ENCODE measurements at places on chromosomes 6 and 20.

GRCh38 chr6:20877008-20877937 lies 343.0 kb downstream of the CDKAL1 start:
- DNase-seq, result peak; percentile 80

DNA sequence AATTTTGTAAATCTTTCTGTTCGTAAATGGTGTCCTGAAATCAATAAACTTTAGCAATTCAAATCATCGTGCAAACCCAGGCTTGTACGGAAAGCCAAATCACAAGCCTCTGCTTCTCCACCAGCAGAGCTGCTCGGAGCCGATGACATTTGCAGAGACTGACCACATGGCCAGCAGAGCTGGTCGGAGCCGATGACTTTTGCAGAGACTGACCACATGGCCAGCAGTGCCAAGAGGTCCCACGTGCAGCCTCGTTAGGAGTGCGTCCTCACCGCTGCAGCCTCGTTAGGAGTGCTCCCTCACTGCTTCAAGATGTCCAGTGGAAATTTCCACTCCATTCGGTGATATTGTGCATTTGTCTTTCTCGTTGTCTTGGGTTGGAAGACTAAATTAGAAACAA lies 28.5 kb downstream of the SMOC2 start:
- DNase-seq, result no peak

DNA sequence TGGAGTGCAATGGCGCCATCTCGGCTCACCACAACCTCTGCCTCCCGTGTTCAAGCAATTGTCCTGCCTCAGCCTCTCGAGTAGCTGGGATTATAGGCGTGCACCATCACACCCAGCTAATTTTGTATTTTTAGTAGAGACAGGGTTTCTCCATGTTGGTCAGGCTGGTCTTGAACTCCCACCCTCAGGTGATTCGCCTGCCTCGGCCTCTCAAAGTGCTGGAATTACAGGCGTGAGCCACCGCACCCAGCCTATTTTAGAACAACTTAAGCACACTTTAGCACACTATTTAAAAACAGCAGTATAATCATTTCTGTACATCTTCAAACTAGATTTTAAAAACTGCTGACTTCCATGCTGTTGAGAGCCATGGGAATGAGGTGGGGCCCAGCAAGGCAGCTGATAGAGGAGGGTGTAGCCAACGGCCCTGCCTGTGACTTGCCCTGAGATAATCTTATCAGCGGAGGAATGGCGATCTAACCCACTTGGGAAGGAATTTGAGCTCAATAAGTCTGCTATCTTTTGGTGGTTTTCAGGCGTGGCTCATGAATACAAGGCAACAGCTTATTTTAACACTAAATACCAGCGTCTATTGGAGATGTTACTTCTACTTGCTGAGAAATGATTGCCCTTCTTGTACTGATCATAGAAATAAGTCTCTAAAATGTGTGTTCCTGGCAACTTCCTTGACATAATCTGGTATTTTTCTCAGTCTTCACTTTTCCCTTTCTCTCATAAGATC lies 12.1 kb downstream of the ZDHHC14 start:
- no peak for DNase-seq

GRCh38 chr6:35759426-35759825 lies 17.0 kb upstream of the CLPSL2 start:
- no peak for DNase-seq

- DNase-seq, result no peak
Measured at GRCh38 chr6:123518441-123519188, 118.1 kb downstream of the TRDN start.

DNA sequence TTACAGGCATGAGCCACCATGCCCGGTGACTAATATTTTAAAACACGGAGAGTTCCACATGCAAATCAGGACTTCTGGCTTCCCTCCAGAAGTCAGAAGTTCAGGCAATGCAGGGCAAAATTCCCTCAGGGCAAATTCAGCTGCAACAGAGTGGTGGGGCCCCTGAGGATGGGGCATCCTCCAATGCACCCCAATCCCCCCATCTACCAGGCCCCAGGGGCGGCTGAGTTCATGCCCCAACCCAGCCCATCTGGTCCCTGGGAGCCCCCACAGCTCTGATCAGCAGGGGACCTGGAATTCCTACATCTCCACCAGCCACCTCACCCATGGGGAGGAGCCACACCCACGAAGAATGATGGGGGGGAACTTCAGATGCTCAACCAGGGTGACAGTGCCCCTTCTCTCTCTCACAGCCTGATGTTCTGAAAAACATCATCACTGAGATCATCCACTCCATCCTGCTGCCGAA lies 22.6 kb downstream of the BPIFB1 start:
- no peak for DNase-seq

GRCh38 chr20:45235995-45236394 lies 14.8 kb downstream of the SEMG2 start:
- no peak for DNase-seq

DNA sequence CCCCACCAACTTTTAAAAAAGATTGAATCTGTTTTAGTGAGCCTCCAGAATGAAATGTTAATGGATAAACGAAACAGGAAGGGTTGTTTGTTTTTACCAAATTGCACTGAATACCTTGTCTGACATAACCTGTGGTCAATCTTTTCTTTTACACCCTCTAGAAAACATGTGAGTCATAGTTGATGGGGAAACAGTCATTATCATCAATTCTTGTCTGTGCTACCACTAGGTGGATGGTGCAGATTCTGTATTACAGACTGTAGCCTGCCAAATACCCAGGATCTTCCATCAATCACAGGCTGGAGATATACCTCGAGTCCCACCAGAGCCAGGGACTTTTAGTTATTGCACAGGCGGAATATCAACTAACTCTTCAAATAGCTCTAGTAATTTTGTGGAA lies 29.5 kb upstream of the PKIB start:
- no peak for DNase-seq

- DNase-seq, result no peak
Measured at GRCh38 chr6:130776287-130776925, 50.8 kb upstream of the SMLR1 start.

- DNase-seq, result no peak
Measured at GRCh38 chr6:105740946-105741645, 338.2 kb upstream of the PREP start.

DNA sequence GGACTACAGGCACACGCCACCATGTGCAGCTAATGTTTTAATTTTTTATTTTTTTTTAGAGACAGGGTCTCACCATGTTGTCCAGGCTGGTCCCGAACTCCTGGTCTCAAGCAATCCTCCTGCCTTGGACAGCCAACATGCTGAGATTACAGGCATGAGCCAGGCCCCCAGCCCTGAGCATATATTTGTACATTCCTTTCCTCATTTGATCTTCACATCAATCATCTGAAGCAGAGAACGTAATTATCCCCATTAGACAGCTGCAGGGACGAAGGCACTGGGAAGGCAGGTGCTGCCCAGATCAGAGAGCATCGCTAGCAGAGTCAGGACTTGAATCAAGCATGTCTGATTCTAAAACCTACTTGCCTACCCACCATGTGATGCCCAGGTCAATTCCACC lies 41.0 kb upstream of the SIRPA start:
- no peak for DNase-seq

DNA sequence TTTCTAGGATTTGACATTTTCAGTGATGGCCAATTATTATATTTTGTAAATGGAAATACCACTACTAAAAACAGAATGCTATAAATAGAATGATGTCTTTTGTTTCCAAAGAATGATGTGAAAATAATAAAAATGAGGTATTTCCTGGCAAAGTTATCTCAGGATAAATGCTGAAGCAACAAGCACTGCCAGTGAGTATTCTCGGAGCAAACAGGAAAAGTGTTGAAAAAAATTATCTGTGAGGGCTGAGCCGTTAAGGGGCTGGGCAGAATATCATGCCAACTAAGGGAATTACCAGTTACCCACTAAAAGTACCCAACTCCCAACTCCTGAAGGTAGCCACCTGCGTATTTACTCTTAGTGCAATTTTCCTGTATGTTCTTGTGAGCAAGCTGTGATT lies 23.6 kb upstream of the SCAF8 start:
- DNase-seq, result no peak

DNA sequence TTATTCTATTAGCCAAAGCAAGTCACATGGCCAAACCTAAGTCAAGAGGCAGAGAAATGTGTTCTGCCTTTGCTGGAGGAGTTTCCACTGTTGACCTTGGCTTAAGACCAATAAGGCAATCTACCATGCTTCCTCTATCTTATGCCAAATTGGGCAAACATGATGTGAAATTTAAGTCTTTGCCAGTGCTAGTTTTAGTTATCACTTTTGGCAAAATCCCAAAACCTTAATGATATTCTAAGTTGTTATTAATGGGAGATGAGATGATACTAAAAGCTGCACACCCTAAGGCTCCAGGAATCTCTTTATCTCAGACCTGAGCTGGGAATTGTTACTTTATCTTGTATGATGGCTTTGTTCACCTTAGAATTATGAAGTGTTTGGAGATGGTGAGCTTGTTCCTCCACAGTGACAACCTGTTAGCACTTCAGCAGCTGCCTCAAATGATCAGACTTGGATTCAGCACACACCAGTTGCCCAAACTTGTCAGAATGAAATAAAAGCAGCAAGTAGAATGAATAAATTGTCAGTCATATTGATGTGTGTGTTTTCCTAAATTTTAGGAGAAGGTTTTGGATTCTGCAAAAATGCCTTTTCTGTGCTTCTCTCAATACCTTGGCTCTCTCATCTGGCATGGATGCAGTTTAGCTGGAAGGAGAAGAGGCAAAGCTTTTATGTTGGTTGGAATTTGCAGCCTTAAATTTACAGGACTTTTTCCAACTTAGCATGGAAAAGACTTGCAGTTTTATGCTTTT lies 49.3 kb downstream of the RIN2 start:
- DNase-seq, result no peak

DNA sequence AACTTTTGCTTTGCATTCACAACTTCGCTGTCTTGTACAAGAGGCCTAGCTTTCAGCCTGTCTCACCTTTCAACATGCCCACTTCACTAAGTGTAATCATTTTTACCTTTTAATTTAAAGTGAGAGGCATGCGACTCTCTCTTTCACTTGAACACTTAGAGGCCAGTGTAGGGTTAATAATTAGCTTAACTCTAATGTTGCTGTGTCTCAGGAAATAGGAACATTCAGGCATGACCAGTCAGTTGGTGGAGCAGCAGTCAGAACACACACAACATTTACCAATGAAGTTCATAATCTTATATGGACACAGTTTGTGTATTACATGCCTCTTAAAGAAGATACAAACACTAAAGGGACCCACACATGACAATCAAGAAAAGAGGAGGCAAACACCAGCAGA lies 47.6 kb downstream of the HTR1B start:
- no peak for DNase-seq

DNA sequence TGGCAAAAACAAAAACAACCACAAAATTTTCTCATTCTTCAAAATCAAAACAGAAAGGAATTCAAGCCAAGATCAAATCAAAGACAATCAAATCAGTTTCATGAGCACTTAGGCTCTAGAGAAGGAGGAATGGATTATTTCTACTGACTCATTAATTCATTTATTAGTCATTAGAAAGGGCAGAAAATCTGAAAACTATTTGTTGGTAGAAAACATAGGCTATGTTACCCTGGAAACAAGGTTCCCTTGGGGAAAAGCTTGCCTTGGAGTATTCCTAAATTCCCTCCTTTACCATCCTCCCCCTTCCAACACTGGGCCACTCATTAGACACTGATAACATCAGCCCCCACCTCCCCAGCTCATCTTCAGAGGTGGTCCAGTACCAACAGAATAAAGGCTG lies 17.5 kb downstream of the KIF16B start:
- DNase-seq, result no peak

DNA sequence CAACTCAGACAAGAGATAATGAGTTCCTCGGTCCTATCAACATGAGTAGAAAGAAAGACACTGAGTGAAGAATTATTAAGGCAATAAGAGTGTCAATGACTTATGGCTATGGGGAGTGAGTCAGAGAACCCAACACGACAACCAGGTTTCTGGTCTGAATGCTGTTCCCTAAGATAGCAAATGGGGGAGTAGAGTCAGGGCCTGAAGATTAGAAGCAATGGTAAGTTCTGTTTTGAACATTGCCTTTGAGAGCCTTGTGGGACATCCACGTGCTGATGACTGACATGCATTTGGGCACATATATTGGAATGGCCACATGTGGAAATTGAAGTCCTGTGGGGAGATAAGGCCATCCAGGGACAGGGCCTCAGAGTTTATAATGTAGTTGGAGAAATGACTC lies 254.4 kb upstream of the TCF21 start:
- no peak for DNase-seq

DNA sequence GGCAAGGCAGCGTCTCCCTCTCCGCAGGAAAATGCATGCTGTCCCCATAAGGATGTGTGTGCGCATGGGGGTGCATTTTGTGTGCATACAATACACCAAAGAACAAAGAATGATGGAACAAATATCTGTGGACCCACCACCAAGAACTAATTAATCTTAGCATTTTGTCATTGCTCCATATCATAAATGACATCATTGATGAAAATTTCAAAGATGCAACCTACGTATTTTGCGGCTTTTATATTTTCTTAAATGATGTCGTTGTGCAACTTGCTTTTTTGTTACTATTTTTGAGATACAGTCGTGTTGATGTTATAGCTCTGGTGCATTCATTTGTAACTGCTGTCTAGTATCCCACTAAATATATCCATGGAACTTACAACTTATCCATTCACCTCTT lies 89.7 kb downstream of the SERAC1 start:
- no peak for DNase-seq

DNA sequence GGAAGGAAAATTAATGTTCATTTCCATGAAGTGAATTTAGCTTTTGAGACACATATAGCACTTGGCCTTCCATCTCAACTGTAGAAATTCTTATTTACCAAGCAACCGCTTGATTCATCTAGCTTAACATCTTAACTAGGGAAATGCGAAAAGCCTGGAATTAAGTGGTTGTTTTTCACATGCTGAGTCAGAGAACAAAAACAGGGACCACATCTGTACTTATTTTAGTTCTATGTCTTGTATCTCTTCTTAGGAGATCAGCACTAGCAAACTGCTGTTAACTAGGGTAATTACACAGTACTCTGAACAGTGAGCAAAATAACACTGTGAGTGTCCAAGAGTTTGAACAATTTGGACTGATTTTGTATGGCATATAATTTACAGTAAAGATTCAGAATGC lies 590.9 kb upstream of the NRSN1 start:
- no peak for DNase-seq

DNA sequence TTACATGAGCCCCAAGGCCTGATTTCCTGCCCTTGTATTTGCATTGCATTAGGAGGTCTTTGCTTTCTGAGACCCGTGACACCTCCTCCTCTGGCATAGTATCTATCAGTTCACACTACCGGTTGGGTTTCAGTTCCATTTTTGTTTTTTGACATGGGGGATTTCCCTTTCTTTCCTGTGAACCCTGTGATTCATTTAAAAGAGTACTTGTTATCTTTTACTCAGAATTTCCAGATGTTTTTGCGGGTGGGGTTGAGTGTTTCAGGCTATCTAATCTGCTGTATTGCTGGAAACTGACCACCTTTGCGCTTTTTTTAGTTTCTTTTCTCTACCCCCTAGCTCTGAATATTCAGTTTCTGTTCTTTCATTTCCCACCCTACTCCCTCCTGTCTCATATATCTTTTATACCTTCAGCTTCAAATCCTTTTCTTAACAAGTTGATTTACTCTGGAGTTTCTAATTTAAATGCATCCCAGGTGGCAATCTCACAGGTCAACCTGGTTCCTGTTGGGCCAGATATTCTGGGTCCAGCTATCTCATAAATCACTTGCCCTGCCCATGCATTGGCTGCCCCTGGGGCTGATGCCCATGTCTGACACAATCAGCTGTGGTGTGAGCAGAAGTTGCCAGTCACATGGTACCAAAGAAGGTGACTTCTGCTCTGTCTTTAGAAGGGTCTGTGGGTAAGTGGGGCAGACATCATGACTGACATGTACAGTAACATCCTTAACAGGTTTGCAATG lies 14.3 kb upstream of the NCOA3 start:
- no peak for DNase-seq
